ENCODE measurements at places on chromosomes 3 and 15. TPM values are rescaled to one million over a fixed set of nuclear protein-coding genes. Genes with fewer than 3 reads are reported as not detected.

- no peak for DNase-seq
These were observed 356.4 kb downstream of the MFSD1 start for GRCh38 chr3:159158213-159158612.

DNA sequence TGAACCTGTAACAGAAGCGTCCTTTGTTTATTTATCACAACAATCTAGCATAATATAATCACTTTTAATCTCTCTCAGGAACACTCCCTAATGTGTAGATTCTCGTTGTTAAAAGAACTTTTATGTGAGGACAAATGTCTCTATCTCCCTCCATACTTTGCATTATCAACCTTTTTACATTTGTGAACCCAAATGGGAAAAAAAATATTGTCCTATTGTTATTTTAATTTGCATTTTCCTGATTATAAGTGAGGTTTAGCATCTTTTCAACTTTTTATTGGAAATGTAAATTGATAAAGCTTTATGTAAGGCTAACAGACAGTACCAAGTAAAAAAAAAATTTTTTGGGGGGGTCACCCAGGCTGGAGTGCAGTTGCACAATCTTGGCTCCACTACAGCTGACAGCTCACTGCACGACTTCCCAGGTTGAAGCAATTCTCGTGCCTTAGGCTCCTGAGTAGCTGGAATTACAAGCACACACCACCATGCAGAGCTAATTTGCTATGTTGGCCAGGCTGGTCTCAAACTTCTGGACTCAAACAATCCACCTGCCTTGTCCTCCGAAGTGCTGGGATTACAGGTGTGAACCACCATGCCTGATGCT, 33.0 kb upstream of the DENND4A start:
- peak; percentile 58 for DNase-seq

DNA sequence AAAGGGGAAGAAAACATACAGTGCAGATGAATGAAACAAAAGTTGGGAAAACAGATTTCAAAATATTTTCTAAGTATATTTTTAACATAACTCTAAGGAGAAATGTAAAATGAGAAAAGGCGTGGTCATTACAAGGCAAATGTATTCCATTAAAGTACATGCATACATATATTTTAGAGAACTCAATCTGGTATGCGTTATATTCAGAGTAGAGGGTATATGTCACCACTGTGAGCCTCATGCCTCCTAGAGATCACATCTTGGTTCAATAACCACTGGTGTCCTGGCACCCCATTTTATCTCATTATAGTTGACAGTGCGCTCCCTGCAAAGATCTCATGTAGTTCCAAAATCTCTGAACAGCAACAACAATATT, 77.5 kb downstream of the SMARCC1 start:
- no peak for DNase-seq

DNA sequence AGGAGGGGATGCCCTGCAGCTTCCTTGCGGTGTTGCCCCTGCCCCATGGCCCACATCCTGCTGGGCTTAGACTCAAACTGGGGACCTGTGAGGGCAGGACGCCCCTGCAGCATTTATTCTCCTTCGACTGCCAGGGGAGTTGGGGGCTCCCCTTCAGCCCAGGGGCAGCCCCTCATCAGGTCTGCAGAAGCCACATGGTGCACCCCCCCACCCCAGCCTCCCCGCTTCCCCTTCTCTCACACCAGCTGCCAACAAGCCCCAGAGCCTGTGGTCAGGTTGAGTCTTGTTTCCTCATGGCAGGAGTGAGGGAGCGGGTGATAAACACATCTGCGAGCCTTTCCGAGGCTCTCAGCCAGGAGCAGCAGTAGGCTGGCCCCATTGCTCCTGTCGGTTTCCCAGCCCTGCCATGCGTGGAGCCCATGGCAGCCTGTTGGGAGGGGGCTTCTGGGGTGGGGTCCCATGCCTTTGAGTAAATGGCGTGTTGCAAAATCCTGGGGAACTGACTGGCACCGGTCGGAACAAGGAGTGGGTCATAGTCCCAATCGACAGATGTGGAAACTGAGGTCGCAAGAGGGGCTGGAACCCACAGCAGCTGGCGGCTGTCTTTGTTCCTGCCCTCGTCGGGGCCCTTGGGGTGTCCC, 27.8 kb downstream of the WNT7A start:
- no peak for DNase-seq

SPSB4 gene
- polyA plus RNA-seq, result not detected

GRCh38 chr15:49145651-49146609, 9.5 kb downstream of the COPS2 start:
- peak; percentile 76 for DNase-seq

DNA sequence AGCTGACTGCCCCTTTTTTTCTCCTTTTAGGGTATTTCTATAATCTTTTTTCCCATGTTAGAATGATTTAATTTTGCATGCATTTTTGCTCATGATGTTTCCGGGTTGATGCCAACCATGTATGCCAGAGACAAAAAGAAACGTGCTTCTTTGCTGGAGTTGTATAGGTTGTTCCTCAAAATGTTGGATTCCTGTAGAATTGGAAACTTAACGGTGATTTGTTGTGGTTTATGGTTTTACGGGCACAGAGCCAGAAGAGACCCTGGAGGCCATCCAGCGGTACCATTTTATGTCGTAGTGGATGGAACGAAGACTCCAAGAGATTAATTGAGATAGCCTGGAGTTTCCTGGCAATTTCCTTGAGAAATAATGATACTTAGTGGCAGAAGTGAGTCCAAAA, 481.5 kb upstream of the RGMA start:
- no peak for DNase-seq

GRCh38 chr15:29533647-29534046, 264.0 kb upstream of the NSMCE3 start:
- DNase-seq, result no peak

- DNase-seq, result no peak
These were observed 208.1 kb downstream of the SV2B start for GRCh38 chr15:91308199-91308598.

DNA sequence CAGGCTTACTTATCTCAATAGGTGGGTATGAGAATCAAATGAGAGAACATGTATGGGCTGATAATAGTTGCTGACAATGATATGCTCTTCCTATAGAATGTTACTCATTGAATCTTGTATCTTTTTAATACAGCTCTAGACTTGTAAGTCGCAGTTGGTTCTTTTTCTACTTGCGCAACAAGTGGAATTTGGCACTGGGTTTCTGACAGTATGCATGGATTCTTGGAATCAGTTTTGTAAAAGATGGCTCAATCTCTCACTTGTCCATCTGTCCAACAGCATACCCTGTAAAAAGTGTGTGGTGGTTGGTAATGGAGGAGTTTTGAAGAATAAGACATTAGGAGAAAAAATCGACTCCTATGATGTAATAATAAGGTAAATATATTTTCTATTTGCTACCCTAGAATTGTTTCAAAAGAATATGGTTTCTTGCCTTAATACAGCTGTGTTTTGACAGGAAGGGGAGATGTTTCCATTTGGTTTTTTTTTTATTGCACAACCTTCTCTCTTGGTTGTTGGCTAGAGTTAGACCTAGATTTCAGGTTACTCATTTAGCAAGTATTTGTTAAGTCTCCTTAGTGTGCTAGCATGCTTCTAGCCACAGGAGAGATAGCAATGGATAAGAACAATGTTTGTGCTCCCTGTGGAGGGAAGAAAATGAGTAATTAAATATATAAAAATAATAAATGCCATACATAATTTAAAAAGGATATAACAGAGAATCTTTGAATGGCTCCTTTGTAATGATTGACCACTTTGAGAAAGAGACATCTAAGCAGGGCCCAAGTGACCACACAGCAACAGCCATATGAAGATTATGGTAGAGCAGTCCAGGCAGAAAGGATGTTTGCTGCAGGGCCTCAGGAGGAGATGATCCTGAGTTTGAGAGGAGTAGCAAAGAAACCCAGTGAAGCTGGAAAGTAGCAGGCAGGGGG, 21.8 kb downstream of the ST3GAL6 start:
- DNase-seq, result peak; percentile 97

DNA sequence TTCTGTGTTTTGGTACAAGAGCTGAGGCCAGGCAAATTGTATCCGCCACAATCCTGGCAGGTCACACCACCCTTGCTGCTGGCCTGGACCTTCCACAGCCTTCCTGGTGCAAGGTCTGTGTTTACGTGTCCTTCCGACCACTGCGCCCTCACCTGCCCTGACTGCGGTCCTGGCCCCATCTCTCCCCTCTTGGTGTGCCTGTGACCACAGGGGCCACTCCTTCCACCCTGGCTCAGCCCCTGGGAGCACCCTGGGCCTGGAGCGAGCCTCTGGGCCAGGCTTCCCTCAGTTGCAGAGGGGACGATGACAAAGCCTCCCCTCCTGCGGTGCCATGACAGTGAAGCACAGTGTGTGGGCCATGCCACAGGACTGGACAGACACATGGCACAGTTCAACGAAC, 104.5 kb downstream of the PLXNA1 start:
- DNase-seq, result no peak

DNA sequence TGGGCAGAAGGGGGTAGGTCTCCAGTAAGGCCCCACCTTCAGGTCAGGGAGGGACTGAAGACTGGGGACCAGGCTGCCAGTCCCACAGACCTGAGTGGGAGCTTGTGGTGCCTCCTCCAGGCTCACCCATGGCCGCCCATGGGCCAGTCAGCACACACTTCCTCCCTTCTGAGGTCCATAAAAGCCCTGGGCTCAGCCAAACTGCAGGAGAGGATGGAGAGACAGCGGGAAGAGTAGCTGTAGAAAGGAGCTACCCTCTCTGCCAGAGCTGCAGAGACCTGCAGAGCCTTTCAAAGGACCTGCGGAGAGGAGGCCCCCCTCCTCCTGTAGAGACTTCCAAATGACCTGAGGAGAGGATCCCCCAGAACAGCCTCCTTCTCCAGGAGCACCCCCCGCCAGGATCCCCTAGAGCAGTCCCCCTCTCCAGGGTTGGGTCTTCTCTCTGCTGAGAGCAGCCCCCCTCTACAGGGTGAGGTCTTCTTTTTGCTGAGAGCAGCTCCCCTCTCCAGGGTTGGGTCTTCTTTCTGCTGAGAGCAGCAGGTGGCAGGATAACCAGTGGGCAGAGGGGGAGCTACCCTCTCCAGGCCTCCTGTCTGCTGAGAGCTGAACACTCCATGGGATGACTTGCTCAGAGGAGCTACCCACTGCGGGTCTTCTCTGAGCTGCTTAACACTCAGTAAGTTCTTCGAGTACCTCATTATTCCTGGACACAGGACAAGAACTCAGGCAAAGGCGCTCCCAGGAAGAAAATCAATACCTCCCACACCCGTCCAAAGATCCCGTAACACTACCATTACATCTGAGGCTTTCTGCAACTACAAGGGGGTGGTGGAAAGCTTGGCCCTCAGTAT, 5.0 kb upstream of the SKIC8 start:
- no peak for DNase-seq

PRRT3 gene
- polyA plus RNA-seq, result 4.5 TPM

- DNase-seq, result peak; percentile 18
These were observed 1.1 kb downstream of the LSAMP start for GRCh38 chr3:116444115-116444747.

- DNase-seq, result no peak
These were observed 4.8 kb downstream of the SACM1L start for GRCh38 chr3:45693941-45694521.

GRCh38 chr15:43410572-43411214, 39.8 kb downstream of the TUBGCP4 start:
- DNase-seq, result peak; percentile 36

ANKRD63 gene
- polyA plus RNA-seq, result not detected

DNA sequence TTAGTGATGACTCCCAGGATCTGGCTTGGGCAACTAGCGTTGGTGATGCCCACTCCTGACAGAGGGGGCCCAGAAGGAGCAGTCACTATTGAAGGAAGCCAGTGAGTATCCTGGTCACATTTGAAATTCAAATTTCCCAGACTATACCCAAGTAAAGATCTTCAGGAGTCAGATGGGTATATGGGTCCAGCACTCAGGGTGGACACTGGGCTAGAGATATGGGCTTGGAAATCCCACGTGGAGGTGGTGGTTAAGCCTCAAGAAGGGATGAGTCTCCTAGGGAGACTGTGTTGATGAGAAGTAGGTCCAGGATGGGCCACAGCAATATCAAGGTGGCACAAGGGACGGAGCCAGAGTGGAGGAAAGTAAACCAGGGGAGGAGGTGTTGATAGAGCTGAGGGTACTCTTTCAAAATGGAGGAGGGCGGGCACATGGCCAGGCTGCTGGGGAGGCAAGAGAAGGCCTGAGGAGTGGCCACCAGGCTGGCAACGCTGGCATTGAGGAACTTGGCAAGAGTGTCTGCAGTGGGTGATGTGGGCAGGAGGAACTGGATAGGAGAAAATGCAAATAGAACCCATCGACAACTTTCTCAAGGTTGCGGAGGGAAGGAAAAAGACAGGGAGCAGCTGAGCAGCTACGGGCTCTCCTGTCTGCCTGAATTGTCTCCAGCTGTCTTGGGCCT, 3.7 kb upstream of the SLCO2A1 start:
- no peak for DNase-seq

SI gene
- not detected for polyA plus RNA-seq

DNA sequence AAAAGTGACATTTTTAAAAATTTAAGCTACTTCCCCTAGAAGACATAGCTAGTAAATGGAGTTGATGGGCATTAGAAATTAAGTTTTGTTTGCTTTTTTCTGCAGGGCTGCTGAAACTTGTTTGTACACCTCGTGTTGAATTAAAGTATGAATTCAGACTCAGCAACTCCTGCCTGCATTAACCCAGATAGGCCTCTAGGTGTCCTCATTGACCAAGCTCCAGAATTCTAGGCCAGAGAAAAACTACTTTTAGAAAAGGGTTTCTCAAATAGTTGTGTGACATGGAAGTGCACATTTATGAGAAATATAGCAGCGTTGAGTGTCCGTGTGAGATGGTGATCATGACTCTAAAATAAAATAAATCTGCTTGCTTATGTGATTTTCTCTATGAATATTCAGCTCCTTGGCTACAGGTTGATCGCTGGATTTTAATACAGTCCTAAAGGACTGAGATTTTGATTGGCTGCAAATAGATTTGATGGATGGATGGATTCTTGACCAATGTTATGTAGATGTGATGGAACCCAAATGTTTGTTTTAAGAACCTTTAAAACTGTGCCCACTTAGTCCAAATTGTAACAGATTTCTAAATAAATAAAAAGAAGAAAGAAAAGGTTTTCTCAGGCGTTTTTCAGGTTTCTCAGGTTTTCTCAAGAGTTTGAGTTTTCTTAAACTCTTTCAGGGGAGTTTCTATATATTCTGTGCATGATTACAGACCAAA, 39.4 kb upstream of the LMOD3 start:
- DNase-seq, result peak; percentile 29

Data from fibroblast of lung (primary cell).